Psoas muscle (tissue), 8 donors: ENCODE measurements at places on chromosomes 7 and 10. TPM values are rescaled to one million over a fixed set of nuclear protein-coding genes. Genes with fewer than 3 reads are reported as not detected.

DNA sequence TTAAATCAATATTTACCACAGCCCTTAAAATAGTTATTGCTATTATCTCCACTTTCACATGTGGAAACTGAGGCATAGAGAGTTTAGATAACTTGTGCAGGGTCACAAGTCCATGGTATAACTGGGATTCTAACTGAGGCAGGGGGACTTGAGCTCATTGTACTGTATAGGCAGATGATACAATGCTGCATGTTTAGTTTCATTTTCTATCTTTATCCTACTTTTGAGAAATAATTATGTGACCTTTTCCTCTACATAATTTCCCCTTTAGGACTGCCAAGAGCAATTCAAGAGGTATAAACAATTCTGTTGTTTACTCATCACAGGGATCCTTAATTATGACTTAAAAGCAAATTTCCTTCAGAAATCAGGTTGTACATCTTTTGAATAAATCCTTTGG, 193.1 kb downstream of the SUGCT start:
- no peak for DNase-seq

- DNase-seq: no peak
These were observed 14.7 kb downstream of the CYTH3 start for GRCh38 chr7:6257675-6258074.

- DNase-seq: peak; percentile 56
These were observed 13.8 kb upstream of the ZNF212 start for GRCh38 chr7:149225656-149226055.

DNA sequence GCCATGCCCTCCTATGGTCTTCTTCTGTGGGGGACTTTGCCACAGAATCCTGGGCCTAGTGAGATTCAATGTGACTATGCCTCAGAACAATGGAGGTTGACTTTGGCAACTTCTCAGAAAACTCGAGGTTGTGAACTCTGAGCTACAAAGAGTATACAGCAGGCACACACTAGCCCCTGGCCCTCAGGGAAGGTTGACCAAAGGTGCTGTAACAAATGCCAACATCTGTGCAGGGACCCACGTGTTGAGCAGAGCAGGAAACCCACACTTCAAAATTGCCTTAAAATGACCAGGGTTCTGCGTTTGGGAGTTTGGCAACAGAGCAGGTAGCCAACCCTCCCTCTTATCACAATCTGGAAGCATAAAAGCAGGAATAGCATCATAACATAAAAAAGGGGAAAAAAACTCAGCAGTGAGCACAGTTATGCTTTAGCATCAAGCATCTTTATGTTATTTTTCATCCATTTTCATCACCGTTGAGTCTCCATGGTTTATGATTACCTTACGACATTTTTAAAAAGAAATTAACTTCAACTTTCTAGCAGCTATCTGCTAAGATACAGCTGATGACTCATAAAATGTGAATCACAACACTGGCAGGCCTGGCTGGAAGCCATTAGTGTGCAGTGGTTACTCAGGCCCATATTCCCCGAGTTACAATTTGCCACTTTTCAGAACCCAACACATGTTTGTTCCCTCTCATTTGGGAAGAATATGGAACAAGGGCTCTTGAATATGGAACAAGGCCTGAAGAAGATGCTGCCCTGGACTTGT, 11.1 kb downstream of the PRLHR start:
- DNase-seq: no peak

GRCh38 chr7:15783987-15784693, 97.7 kb upstream of the MEOX2 start:
- no peak for DNase-seq

DNA sequence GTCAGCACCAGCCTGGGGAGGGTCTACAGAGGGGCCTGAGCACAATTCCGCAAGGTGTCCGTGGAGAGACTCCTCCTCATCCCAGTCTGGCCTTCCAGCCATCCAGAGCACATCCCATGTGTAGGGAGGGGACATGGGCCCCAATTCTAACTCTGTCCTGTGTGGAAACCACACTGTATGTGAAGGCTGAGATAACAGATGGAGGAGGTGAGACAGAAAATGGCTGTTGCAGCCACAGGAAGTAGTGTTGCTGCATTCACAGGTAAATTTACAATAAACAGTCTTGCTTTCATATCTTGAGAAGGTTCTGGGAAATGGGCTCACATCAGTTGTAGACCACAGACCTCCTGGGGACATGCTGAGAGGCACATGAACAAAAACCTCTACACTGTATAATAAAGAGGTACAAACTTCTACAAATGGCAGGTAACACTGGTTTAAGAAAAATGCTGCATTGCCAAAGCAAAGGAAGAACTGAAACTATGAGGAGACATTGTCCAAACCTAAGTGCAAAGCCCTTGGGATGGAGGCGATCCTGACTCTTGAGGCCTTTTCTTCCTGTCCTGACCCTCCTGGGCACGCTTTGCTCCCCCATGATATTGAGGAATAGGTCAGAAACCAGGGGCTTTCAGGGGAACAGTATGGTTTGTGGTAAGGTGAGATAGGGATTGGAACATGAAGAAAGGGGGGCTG, 21.6 kb upstream of the GIMAP2 start:
- no peak for DNase-seq

GRCh38 chr10:3969876-3970666, 185.1 kb upstream of the KLF6 start:
- DNase-seq: no peak

DNA sequence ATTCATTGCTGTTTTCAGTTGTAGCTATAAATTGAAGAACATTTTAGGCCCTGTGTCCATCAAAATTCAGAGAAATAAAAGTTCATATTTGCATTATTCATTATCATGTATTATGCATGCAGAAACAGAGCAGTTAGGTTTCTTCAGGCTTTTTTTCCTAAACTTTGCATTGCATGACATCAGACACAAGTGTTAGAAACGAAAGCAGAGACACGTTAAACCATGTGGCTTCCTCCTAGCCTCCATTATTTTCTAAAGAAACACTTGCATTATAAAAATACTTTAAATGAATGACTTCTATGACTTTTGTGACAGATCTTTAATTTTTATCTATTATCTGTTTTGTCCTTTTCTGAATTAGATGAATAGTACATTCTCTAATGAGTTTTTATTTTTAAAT, 8.8 kb upstream of the EBLN1 start:
- DNase-seq: no peak

The POLR2J2 gene
- 1.6 TPM for polyA plus RNA-seq

The GPR37 gene
- 0.41 TPM for polyA plus RNA-seq

The CALML3 gene
- polyA plus RNA-seq: not detected

The WAPL gene
- 20.0 TPM for polyA plus RNA-seq
